Ovary (tissue), 10 donors: ENCODE measurements at places on chromosomes 6 and 20.

- DNase-seq, result no peak
These were observed 55.9 kb upstream of the LYRM2 start for GRCh38 chr6:89694428-89694827.

DNA sequence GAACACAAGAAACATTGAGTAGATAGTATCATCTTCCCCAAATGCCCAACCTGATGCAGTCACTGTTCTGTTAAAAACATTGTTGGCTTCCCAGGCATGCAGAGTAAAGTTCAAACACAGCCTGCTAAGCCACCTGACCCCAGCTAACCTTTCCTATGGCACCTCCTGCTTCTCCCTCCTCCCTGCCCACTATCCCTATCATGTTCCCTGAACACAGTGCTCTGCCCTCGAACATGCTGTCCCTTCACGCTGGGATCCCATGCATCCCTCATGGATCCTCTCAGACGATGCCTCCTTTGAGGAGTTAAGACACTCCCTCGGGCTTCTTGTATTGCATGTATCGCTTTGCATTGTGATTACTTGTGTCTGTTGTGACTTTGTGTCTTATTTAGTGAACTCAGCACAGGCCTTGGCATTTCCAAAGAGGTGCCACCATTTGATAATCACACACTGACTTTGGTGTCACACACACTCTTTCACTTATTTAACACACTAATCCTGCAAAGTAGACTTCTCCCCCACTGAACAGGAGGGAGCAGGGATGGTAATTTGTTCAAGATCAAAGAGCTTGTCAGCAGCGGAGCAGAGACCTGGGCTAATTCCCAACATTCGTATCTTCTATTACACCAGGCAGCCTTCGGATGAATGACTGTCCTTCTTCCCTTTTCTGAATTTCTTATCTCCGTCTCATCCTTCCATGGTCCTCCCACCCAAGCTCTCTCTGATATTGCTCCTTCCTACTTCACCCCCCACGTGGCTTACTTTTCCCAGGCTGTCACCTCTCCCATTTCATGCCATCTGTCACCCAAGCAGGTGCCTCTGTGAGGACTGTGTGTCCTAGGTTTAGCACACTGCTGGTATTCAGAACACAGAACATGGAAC lies 28.3 kb upstream of the SMIM29 start:
- no peak for DNase-seq

- DNase-seq, result no peak
These were observed 76.0 kb downstream of the SLX4IP start for GRCh38 chr20:10511170-10511508.

- no peak for DNase-seq
These were observed 13.0 kb downstream of the PIM1 start for GRCh38 chr6:37182736-37183590.

DNA sequence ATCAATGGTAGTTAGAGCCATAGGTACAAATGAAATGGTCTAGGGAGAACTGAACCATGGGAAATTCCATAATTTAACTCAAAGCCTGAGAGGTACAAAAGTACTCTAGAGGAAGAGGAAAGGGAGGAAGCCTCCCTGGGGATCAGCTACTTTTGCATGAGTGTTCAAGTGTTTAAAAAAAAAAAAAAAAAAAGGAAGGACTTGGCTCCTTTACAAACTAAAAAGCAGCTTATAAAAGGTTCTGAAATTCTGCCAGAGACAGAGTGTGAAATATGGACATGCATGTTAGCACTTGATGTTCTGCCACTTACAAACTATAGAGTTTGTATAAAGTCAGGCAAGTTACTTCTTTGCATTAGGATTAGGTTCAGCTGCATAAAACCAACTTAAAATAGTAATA lies 290.0 kb downstream of the TBC1D7 start:
- DNase-seq, result no peak
